Thymus (tissue), 14 donors: ENCODE measurements at places on chromosomes 4 and X. TPM values are rescaled to one million over a fixed set of nuclear protein-coding genes. Genes with fewer than 3 reads are reported as not detected.
A peak's percentile ranks its signal among the peaks of the same experiment; 100 is the strongest.

OPRPN gene
- 0.34 TPM for polyA plus RNA-seq

DNA sequence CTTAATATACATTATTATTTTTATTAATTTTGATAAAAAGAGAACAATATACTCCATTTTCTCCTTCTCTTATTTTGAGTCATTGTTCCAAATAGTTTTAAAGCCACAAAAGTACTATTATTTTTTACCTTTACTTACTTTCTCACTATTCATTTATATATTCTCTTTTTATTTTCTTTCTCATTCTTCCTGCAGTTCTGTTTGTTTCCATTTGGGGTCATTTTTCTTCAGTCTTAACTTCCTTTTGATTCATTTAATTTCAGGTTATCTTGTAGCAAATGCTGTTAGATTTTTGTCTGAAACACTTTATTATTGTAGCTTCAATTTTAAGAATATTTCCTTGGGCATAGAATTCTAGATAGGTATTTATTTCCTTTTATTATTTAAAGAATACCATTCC, 438.6 kb upstream of the EPHA5 start:
- H3K4me1 ChIP-seq = no peaks in the 10 kb centered on the region
- no peaks in the 10 kb centered on the region for H3K27me3 ChIP-seq
- H3K4me3 ChIP-seq = no peak overlapping the region
- H3K36me3 ChIP-seq = no peaks in the 10 kb centered on the region

GNL3L gene
- polyA plus RNA-seq = 6.0 TPM

DNA sequence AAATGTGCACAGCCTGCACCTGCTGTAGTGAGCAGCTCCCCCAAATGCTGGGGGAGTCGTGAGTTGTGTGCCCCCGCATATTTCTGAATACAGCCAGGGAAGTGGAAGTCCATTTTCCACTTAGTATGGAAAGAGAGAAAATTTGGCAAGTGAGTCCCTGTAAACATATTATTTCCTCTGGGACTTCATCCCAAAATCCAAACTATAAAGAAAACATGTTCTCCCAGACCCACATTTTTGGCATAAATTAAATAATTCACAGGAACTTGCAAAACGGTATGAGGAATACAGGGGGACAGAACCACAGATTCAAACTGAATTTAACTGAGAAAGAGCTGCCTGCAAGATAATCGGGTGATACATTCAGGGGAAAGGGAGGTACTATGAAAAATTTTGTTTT, 107.2 kb downstream of the GPR143 start:
- no peak overlapping the region for H3K4me3 ChIP-seq
- H3K27ac ChIP-seq = no peak overlapping the region
- no peak for DNase-seq

GRCh38 chrX:115018944-115019343, 1.5 kb upstream of the IL13RA2 start:
- no peaks in the 10 kb centered on the region for H3K36me3 ChIP-seq
- no peaks in the 10 kb centered on the region for H3K27me3 ChIP-seq
- no peak for DNase-seq
- H3K4me1 ChIP-seq = no peaks in the 10 kb centered on the region
- no peak overlapping the region for H3K27ac ChIP-seq
- H3K4me3 ChIP-seq = no peak overlapping the region

MFSD8 gene
- polyA plus RNA-seq = 31.2 TPM

DNA sequence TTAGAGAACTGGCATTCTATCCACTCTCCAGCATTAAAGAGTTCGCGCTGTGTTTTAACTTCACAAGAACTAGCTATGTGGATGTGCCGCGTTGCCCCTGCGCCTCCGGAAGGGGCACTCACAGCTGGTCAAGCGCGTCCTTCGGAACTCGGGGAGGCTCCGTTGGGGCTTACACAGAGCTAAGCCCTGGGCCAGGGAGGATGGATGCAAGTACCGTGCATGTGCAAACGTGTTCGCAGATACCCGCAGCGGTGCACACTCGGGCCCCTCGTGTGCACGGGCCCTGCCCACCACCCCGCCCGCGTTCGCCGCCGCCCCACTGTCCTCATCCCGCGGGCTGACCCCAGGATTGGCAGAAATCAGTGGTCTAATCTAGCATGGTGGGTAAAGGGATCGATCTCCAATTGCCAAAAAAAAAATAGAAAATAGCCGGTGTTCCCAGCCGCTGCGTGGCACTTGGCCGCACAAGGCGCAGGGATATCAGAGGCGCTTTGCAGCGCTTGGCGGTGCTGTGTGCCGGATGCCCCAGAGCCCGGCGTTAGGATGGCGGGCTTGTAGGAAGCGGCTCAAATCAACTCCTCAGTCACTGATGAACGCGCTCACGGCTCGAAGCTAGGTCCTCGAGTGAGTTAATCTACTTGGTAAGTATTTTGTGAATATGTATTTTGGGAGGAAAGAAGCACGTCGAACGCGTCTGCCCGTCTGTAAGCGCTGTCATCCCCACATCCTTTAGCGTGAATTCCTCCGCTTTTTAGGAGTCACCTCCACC, 989 bp upstream of the PCDH10 start:
- no peaks in the 10 kb centered on the region for H3K36me3 ChIP-seq
- peak overlapping the region; percentile 40 for H3K4me3 ChIP-seq
- H3K27me3 ChIP-seq = peaks cover 71% of the 10 kb centered on the region

IDH3G gene
- 39.2 TPM for polyA plus RNA-seq

CHRDL1 gene
- polyA plus RNA-seq = 3.2 TPM

ARHGAP6 gene
- 2.3 TPM for polyA plus RNA-seq

RAI2 gene
- 9.0 TPM for polyA plus RNA-seq

- peak within 1 kb of the TSS; percentile 21 for H3K4me3 ChIP-seq
- no peaks in the 10 kb centered on the region for H3K36me3 ChIP-seq
- no peak within 1 kb of the TSS for H3K27ac ChIP-seq
- no peak for DNase-seq
Observed at GRCh38 chr4:8269535-8270417, at the start of gene HTRA3. TSS of gene HTRA3 (plus strand) at chr4:8269754. CDS start at chr4:8269969, 215 bp downstream.
